ENCODE measurements at places on chromosomes 4 and X.

DNA sequence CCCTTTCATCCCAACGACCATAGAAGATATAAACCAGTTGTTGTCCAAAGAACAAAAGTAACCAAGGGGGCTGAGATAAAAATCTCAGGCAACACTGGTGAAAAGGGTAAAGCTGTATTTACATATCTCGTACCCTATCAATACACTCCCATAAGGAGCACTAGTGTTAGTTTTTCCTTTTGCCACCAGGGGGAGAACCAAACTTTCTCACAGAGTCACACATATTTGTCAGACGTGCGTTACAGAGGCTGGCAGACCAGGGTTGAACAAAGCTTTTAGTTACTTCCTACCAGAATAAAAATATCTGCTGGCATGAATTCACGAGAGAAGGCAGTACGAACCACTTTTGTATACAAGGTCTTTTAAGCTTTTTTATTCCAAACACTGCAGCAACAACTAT, 88.3 kb downstream of the AMELX start:
- no peak for DNase-seq

DNA sequence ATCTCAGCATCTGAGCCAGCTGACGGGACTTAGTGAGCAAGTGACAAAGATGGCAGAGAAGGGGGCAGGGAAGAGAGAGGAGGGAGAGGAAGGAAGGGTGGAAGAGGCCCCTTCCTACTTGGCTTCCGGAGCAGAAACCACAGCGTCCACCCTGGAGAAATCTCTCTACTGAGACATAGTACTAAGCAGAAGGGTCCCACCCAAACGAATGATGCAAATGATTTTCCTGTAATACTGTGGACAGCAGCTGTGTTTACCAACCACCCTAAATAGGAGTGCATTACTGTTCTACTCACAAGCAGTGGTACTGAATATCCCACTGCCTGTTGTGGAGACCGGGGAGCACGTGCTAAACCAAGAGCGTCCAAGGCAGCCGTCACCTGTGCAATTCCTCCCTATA, 29.4 kb downstream of the DTHD1 start:
- no peak for DNase-seq

DNA sequence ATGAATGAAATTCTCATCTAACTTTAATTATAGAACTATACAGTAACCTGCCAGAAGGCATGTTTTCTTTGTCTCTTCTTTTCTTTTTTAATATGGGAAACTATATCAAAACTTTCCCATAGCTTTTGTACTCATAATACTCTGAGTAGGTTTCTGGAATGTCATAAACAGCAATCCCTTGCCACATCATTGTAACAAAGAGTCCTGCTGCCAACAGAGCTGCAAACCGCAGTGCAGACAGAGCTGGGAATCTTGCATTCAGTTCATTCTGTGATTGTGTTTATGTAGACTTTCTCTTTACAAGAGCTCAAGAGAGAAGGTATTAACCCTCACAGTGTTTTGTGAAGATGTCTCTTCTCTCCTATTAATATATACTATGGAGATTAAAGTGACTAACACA, 304.4 kb upstream of the SLIT2 start:
- no peak for DNase-seq

DNA sequence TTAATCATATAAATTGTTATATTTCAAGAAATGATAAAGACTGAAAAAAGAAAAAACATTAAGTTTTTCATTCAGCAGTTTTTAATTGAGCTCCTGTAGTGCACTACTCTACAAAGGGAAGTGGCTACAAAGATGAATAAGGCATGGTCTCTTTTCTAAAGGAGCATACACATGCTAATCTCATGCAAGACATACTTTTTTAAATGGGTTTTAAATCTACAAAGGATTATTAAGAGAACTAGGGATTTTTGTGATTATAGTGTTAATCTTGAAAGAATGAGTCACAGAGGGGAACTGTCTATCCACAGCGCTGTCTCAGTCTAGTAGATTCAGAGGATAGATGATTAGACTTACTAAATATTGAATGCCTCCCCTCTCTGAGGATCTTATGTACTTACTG, 1722.2 kb downstream of the RPA4 start:
- DNase-seq = no peak

GRCh38 chrX:104391906-104392305, 137.2 kb upstream of the ESX1 start:
- DNase-seq = no peak

- DNase-seq = no peak
Observed at GRCh38 chr4:87188932-87189331, 31.5 kb downstream of the KLHL8 start.
